SJSA1 (cell line): ENCODE measurements at places on chromosomes 12 and 14. TPM values are rescaled to one million over a fixed set of nuclear protein-coding genes. Genes with fewer than 3 reads are reported as not detected.

PTPRB gene
- 3.0 and 4.5 TPM in 2 replicates for total RNA-seq

- no peak for DNase-seq
Observed at GRCh38 chr14:92386637-92387036, 63.7 kb downstream of the SLC24A4 start.

- no peak for DNase-seq
Observed at GRCh38 chr12:27099629-27100028, 17.3 kb upstream of the C12orf71 start.

DNA sequence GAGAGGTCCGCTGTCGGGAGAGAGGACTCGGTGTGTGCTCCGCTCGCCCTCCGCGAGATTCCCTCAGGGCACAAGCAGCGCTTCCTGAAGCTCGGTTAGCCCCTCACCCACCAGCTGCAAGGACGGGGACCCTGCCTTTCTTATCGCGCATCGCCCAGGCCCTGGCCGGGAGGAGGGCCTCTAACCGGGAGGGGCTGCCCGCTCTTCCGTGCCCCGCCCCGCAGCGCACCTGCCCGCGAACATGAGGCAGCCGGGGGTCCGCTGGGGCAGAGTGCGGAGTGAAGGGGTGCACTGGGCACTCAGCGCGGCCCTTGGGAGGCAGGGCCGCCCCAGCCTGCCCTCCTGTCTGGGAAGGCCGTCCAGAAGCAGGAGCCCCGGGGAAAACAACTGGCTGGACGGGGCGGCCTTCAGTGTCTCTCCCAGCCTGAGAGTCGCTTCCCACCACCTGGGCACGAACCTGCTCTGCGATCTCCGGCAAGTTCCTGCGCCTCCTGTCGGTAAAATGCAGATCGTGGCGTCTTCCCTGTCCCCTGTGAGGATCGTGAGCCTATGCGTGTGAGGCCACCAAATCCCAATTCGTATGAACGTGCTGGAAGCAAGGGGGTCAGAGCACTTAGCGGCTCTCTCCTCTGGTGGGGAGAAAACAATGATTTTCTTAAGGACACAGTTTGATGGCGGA is 28.0 kb upstream of the ADIPOR2 start:
- no peak for DNase-seq

GRCh38 chr14:52363041-52363704 is 49.1 kb downstream of the PTGER2 start:
- no peak for DNase-seq

ETFBKMT gene
- 0.53 and 1.5 TPM in 2 replicates for total RNA-seq

GRCh38 chr14:30227436-30227835 is 299.8 kb upstream of the PRKD1 start:
- peak; percentile 9 for DNase-seq

HSPA2 gene
- total RNA-seq, result 6.8 and 15.0 TPM in 2 replicates

SLC7A8 gene
- total RNA-seq, result 0.45 TPM in 1 of 2 replicates, not detected in the other

NEK9 gene
- 15.3 and 26.1 TPM in 2 replicates for total RNA-seq

- no peak for DNase-seq
Observed at GRCh38 chr12:85058339-85058738, 22.2 kb downstream of the LRRIQ1 start.

DNA sequence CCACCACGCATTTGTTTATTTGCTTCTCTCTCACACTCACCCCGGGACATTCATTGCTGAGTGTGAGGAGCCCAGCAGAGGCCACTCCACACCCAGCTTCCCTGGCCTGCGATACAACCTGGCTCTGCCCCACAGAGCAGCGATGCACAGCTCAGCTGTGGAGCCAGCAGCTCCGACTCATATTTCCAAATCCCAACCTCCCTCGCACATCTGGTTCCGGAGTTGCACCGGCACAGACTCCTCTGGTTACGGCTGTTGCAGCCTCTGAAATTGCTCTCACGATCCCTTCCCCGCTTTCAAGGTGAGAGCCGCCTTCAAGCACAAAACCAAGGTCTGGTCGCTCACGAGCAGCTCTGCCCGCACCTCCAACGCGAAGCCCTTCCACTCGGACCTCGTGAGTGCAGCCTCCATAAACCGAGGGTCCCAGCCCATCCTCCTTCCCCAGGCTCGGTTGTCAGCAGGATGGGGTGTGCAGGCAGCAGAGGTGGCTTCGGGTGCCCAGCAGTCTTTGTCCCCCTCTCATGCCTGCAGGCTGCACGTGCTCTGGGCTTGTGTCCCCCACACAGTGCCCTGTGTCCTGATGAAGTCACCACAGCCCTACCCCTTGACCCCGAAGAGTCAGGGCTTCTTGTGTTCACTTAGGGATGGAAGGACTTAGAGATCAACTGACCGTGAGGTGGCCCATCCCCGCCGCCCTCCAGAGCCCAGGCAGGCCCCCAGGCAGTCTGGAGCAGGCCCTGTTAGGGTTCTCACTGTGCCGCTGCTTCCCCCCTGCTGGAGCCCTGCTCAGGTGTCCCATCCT is 184.3 kb downstream of the ADGRD1 start:
- peak; percentile 25 for DNase-seq

PDE3A gene
- total RNA-seq, result 0.13 TPM in 1 of 2 replicates, not detected in the other

GRCh38 chr12:101018540-101018939 is 191.5 kb downstream of the SLC5A8 start:
- DNase-seq, result peak; percentile 52

DACT1 gene
- total RNA-seq, result 1.7 and 3.2 TPM in 2 replicates

KHNYN gene
- total RNA-seq, result 12.5 and 25.1 TPM in 2 replicates

OR4E2 gene
- not detected in 2 replicates for total RNA-seq

CD27 gene
- total RNA-seq, result not detected in 2 replicates

DNA sequence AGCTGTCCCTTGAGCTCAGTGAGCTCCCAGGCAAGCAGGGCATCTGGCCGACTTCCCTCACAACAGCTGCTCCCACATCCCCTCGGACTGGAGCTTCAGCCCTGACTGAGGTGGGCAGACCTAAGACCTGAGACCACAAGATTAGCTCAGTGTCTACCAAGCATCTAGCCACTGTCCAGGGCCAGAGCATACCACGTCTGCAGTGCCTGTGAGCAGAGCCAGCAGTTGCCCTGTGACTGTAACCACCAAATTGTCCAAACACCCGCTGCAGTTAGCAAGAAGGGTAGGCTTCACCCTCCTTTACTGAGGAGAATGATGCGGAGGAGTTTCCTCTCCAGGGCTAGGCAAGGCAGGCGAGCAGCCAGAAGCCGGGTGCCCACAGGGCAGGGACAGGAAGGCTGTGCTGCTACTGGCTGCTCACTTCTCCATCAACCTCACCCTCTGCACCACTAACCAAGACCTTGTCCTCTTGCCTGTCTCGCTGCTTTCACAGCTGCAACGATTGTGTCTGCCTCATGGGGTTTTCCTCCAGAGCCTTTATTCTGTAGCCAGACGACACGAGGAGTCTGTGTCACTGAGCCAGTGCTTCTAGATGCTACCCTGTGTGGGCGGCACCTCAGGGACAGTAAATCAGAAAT is 53.9 kb downstream of the ANAPC7 start:
- DNase-seq, result no peak

TEX52 gene
- not detected in 2 replicates for total RNA-seq

DNA sequence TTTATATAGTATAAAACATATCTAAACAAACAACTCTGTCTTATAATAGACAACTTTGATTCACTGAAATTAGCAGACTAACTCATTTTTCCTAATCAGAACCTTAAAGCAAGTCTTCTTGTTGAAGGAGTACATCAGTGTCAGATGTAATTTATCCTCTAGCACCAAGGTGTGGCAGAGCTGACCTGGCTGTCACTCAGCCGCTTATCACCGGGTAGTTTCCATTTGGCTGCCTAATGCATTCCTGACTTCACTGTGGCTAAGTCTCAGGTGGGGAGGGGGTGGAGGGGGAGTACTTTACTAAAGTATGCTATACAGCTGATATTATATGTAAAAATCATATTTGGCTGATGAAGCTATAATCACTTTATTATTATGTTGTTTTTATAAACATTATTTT is 339.9 kb upstream of the RGS6 start:
- DNase-seq, result no peak

DNA sequence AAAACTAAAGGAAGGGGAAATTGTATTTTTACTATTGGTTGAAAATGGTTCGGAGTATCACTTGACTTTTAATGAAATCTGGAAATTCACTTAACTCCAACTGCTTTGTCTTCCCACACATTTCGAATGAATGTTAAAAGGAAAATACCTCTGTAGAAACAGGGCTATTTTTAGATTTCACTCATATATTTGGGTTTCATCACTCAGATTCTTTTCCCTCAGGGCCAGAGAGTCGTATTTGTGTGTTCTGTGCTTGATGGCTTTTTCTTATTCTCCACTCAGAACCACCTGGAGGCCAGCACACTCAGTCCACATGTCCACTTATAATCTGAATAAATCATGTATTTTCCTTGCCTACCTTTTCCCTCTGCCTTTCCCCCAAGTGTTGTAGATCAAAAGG is 40.0 kb downstream of the DAAM1 start:
- no peak for DNase-seq

PCNX4 gene
- 130 and 159 TPM in 2 replicates for total RNA-seq

DNA sequence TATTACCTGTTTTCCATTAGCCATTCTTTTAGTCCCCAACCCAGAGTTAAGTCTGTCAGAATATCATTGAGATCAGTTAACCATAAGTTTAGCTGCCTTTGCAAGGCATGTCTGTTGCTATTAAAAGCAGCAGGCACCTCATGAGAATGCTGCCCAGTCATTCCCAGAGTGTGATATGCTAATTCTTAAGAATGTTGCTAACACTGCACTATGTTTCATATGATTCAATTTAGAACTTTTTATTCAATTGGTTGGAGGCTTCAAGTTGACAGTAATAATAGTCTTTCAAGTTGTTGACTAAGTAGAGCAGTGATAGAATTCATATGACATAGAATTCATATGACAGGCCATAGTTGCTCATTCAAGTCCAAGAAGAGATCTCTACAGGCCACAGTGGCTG is 292.3 kb downstream of the FUT8 start:
- no peak for DNase-seq

GRCh38 chr12:49687941-49688340 is 19.3 kb downstream of the FMNL3 start:
- DNase-seq, result no peak

DNA sequence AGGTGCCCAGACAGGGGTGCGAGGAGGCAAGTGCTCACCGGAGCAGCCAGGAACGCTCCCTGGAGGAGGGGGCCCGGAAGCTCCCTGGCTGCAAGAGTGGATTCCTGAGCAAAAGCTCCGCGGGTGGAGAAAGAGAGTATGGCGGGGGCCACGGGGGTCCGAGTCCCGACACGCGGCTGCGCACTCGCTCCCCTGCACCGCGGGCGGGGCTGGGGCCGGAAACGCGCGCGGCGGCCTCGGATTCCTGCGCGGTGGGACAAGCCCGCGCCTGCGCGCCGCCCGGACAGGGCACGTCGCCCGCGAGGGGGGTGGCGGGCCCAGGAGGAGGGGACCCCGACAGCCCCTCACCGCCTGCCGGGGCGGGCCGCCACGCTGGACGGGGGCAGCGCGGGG is 27.8 kb upstream of the GPR132 start:
- peak; percentile 65 for DNase-seq

- DNase-seq, result no peak
Observed at GRCh38 chr12:5295151-5295550, 136.8 kb upstream of the NTF3 start.

DNA sequence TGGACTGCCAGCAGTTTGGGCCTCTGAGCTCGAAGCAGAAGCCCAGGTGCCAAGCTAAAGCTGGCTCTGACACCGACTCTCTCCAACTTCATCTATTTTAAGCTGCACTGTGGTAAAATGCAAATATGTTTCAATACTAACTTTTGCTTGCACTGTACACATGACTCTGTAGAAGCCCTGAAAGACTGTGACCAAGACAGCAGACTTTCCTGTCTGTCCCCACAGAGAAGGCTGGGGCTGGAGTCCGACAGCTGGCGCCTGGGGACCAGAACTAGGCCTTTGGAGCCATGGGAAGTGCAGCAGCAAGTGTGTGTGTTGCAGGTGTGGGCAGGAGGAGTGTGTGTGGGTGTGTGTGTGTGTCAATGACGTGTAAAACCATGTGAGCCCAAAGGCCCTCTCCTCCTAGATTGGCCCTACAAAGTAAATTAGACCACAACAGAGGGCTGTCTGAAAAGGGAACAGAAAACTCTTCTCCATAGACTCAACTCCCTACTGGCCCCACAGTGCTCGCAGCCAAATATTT is 16.4 kb upstream of the RAB35 start:
- DNase-seq, result no peak

PRR4 gene
- 1.6 TPM in 1 of 2 replicates, not detected in the other for total RNA-seq

DNA sequence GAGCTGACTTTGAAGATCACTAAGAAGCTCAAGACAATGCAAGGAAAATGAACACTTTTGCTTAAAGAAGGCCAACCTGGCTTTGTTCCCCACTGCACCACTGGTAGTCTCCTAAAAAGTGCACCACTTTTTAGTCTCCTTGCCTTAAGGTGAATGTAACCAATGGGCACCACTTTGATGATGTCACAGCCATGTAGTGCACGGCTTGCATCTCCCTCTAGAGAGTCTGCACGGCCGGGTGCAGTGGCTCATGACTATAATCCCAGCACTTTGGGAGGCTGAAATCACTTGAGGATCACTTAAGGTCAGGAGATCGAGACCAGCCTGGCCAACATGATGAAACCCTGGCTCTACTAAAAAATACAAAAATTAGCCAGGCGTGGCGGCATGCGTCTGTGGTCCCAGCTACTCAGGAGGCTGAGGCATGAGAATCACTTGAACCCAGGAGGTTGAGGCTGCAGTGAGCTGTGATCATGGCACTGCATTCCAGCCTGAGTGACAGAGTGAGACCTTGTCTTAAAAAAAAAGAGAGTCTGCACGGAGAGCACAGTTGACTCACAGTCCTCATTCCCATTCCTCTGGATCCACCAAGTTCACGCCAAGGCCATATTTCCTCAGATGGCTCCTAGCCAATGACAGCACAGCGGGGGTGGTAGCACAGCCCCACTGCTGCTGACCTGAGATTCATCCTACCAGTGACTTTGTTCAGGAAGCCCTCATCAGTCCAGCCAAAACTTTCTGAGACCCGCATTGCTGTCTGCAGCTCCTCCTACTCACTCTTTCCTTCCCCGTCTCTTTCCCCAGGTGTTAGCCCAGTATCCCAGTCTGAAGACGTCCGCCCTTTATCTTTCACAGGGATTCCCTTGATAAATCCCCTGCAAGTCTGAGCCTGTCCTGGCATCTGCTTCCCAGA is 16.5 kb upstream of the IFT81 start:
- peak; percentile 44 for DNase-seq

MYF6 gene
- total RNA-seq, result not detected in 2 replicates

DNA sequence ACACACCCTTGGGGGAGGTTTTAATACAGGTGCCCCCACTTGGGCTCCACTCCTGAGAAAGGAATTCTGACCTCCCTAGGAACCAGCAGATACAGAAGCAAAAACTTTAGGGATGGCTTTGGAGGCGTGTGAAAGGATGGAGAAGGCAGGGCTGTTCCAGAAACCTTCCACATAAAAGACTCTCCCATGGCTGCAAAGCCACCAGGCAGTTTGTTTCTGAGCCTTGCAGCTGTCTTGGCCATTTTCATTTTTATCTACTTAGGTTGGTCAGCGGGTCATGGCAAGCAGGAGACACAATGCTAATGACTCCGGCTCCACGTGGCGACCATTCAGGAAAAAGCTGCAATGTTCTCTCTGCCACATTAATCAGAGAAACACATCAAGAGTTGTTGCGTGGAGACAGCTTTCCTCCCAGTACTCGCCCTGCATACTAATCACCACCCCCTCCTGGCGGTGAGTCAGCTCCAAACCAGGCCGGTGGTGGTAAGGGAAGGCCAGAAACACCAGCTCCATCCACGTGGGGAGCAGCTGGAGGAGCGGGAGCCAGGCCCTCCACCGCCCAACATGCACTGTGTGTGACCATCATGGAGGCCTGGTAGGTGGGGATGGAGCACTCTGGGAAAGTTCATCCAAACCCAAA is 30.9 kb upstream of the IRF2BPL start:
- DNase-seq, result peak; percentile 69

- DNase-seq, result peak; percentile 66
Observed at GRCh38 chr12:989751-990660, 1.0 kb upstream of the ERC1 start.
